C1 segment of cervical spinal cord (tissue), 14 donors: ENCODE measurements at places on chromosomes 13 and 19.

- DNase-seq = no peak
These were observed 4.1 kb downstream of the ISYNA1 start for GRCh38 chr19:18433735-18434398.

- DNase-seq = peak; percentile 0
These were observed 6.5 kb upstream of the TIMM50 start for GRCh38 chr19:39474139-39474620.

DNA sequence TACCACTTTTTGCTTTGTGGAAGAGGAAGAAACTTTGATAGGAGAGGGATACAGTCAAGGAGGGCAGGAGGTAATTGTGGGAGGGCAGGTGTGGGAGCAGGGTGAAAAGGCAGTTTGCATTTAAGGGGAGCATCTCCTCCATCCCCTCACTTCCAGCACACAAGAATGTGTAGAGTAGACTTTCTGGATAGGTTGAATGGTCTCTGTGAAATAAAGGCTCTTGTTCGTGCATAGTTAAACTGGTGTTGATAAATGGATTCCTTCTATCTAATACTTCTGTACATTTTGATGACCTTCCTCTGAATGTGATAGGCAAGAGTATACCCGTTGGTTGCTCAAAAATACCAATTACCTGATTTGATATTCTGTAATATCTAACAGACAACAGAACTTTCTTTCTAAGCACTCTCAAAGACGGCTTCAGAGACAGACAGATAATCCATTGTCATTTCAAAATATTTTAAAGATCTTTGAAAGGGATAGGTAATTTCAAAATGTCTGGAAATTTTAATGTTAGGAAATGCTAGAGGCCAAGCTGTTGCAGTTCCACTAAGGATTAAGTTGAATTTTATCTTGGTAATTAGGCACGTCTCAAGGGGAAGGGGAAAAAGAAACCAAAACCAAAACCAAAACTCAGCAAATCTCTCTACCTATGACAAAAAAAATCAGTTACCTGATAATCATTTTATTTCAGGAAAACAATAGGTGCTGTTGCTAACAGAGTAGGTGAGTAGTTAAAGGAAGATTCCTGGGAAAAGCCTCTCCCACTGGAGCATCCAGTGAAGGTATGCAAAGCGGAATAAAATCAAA is 302.6 kb downstream of the COG6 start:
- no peak for DNase-seq

DNA sequence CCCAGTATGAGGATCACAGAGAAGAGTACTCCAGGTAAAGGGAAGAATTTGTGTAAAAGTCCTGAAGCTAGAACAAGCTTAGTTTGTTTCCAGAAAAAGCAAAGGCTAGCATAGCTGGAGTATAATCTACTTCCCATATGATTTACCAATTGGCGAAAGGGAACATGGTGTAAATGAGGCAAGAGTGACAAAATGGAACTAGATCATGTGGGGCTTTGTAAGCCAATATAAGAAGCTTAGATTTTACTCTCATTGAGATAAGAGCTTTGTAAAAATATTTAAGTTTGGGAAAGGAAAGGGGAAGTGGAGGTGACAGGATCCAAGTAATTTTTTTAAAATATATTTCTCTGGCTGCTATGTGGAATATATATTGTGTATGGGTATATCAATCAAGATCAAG is 234.9 kb downstream of the KCTD12 start:
- no peak for DNase-seq

DNA sequence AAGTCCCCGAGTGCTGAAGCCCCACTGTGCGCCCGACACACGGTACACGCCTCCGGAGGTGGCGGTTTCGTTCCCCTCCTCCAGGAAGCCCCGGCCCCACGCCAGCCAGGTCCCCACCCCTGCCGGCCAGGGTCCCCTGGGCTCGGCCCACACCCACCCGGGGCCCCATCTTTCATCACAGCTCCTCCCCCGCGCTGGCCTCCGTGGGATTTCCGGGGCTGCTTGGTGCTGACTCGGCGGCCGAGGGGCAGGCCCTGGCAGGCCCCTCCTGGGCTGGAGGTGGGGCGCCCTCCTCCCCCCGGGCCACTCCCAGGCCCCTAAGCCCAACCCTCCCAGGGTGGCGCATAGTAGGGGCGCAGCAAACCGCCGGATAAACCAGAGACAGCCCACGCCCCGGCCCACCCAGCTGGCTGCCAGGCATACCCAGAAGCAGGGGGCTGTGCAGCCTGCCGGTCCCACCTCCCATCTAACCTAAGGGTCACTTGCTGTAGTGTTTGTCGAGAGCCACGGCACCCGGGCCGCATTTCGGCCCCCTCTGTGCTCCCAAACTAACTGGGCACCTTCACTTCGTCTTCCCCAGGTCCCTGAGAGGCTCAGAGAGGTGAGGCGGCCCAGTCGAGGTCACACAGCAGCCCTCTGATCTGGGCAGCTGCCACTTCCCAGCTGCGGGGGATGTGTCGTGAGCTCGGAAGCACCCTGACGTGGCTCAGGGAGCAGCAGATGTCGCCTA is 6.6 kb downstream of the ZBTB7A start:
- no peak for DNase-seq

DNA sequence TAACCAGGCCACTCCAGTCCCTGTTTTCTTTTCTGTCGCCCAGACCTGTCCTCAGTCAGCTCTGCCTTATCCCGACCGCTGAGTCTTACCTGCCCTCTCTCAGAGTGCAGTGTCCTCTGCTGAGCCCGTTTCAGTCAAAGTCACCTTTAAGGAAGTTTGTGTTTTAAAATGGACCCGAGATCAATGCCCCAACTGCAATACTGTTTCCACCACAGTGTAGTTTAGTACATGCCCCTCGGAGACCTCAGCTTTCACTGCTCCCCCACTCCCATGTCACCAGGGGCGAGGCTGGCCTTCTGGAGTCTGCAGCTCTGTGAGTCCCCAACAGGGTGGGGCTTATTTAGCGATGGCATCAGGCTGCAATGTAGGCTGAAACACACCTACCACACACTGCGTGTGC is 248.4 kb upstream of the TSHZ3 start:
- no peak for DNase-seq
